Epithelial cell of esophagus (primary cell): ENCODE measurements at places on chromosomes 6 and 20.

GRCh38 chr6:148146717-148147462 lies 195.7 kb upstream of the SASH1 start:
- peak; percentile 84 for DNase-seq

DNA sequence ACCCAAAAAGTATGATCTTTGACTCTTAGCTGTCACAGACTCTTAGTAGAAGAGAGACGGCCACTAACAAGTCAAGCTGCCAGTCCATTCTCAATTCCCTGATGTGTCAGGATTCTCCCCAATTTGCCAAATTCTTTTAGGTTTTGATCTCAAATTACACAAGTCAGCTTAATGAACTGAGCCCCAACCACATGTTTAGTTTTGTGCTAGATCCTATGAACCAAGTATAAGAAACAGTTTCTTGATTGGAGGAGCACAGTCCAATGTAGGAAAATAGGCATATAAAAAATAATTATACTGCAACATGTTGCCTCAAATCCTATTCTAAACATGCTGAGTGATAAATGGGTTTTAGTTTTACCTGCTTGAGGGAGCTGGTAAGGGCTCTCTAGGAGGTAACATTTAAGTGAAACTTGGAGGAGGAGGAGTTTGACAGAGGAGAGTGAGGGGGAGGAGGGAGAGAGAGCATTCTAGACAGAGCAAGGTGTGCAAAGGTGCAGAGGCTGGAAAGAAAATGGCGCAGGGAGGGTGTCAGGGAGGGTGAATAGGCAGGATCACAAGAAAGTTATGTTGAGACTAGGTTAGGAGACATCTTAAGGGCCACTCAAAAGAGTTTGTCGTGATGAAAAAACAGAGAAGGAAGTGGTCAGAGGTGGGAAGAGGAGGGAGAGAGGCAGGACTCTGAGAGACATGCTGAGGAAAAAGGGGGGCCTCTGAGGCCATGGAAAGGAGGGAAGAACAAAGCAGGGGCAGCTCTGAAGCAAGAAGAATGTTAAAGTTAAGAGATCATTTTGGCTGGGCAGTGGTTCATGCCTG lies 22.8 kb upstream of the FAM83C start:
- no peak for DNase-seq

DNA sequence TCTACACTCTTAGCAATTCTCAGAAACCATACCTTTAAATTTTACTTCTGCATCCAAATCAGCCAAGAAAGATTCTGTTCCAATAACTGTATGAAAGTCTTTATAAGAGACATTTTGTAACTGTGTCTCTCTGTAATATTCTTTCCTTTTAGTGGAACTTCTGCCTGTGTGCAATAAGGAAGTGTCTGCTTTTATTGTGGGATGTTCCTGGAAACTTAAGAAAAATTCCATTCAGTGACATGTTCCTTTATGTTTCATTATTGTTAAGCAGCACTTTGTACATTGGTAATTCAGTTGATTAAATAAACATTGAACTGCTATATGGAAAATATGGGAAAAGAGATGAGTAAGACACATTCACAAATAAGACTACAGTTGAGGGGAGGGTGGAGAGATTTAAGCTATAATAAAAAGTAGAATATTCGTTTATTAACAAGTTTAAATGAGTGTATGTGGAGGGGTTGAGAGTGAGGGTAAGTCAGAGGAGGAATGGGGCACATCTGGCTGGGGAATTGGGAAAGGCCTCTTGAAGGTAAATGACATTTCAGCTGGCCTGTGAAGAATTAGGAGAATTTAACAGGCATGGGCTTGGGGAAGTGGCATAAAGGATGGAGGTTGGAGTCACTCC lies 11.9 kb downstream of the NUS1 start:
- no peak for DNase-seq

- no peak for DNase-seq
Observed at GRCh38 chr20:8213831-8214587, 81.9 kb downstream of the PLCB1 start.

DNA sequence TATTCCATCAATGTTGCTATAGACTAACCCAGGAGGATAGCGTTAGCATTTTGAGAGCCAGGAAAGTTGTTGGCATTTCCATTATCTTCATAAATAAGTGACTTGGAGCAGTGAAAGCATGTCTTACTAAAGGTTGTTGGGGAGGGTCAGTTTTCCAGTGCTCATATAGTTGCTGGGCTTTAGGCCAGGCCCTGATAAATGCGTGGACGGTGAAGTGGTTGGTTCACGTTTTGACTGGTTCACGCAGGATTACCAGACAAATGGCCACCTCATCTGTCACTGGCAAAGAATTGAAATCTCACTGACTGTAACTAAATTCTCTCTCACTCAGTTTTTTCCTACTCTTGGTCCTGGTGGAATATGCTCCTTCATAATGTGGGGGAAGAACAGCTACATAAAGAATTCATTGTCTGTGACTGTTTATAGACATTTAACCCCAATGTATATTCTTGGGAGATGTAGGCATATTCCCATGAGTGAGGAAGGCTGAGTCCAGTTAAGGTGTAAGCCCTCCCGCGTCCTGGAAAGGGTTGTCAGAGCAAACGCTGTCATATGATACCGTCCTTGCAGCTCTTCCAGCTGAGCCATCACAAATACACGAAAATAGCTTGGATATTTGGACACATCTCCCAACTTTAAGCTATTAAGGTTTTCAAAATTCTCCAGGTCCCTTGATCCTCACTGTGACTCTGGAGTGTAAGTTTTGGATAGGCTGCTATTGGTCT lies 27.8 kb downstream of the LRRC1 start:
- no peak for DNase-seq

GRCh38 chr6:148840256-148840655 lies 93.4 kb downstream of the UST start:
- DNase-seq: peak; percentile 37
